Left ventricle myocardium inferior (tissue), 1 donor: ENCODE measurements at places on chromosomes 1 and 21. TPM values are rescaled to one million over a fixed set of nuclear protein-coding genes. Genes with fewer than 3 reads are reported as not detected.

LINGO4 gene
- total RNA-seq: 0.77 TPM

AGMAT gene
- total RNA-seq: not detected

U2AF1 gene
- total RNA-seq: 20.6 TPM

CHI3L1 gene
- not detected for total RNA-seq

USP25 gene
- total RNA-seq: 53.2 TPM

TMEM81 gene
- 3.1 TPM for total RNA-seq

SLC22A15 gene
- 8.4 TPM for total RNA-seq

RPS6KC1 gene
- 9.3 TPM for total RNA-seq

RGL1 gene
- 19.4 TPM for total RNA-seq

NPR1 gene
- 10.4 TPM for total RNA-seq

CCDC17 gene
- total RNA-seq: 1.2 TPM

CD2 gene
- total RNA-seq: 0.36 TPM

TCHH gene
- total RNA-seq: not detected

BCL2L15 gene
- not detected for total RNA-seq

C4BPA gene
- total RNA-seq: not detected

KRTAP12-2 gene
- not detected for total RNA-seq

ZNHIT6 gene
- total RNA-seq: 8.7 TPM

SYTL1 gene
- 1.1 TPM for total RNA-seq

CLCA2 gene
- not detected for total RNA-seq

CNTN2 gene
- total RNA-seq: 0.58 TPM

CLCA1 gene
- total RNA-seq: 0.05 TPM
